GM13976 (cell line): ENCODE measurements at places on chromosomes 11 and 22.
A peak's percentile ranks its signal among the peaks of the same experiment; 100 is the strongest.

- no peak for DNase-seq
Observed at GRCh38 chr11:6200975-6201374, 2.0 kb downstream of the OR52W1 start.

GRCh38 chr22:17997456-17997855, 26.9 kb downstream of the MICAL3 start:
- DNase-seq, result no peak

- no peak for DNase-seq
Observed at GRCh38 chr11:68259122-68259959, 12.4 kb downstream of the C11orf24 start.

- DNase-seq, result no peak
Observed at GRCh38 chr22:30627471-30627870, 8.1 kb upstream of the SLC35E4 start.

GRCh38 chr11:122439866-122440810, 215.4 kb upstream of the UBASH3B start:
- DNase-seq, result no peak

DNA sequence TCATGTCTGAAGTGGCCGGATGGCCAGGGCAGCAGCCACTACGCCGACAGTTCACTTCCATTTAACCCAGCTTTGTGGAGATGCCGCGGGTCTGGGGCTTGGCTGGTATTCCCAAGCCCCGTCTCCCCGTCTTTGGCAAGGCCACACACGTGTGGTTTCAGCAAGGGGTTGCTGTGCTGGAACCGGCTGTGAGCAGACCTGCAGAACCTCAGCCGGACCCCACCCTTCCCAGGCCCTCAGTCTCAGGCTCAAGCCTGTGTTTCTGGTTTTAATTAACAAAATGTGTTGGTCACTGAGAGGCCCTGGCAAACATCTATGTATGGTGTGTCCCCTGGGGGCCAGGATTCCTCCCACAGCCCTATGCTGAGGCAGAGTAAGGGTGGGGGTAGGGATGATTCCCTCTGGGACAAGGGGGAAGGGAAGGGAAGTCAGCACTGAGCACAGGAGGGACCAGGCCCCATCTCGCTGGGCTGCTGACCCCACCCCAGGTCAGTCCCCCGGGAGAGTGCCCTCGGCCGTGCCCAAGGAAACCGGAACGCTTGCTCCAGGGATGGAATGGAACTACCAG, 9.3 kb downstream of the OSBPL5 start:
- DNase-seq, result no peak

DNA sequence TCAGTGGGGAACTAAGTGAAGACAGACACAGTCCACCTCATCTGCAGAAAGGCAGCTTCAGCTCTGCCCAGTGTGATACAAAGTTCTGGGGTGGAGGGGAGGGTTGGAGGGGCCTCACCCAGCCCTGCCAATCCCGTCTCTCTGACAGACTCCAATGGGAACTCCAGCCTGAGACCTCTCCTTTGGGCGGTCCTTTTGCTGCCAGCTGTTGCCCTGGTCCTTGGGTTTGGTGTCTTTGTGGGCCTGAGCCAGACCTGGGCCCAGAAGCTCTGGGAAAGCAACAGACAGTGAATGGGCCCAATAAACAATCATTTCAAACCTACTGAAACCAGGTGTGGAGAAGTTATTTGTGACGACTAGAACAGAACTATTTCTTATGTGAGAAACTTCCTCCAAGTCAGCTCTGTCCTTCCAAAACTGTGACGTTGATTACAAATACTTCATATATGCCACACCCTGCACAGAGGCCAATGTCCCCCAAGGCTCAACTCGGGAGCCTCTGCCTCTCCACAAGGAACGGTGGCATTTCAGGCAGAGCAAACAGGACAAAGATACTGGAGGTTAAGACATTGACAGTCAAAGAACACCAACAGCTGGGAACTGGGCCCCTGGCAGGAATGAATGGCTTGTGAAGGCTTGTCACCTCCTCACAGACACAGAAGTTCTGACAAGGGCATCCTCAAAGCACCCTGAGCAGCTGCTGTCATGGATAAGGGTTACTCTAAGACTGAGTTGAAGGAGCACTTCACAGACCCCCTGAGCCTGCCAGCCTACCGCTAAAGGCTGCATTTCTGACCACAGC, 8.2 kb downstream of the ZP1 start:
- no peak for DNase-seq

- DNase-seq, result no peak
Observed at GRCh38 chr22:30990690-30991089, 21.6 kb downstream of the TUG1 start.

- DNase-seq, result no peak
Observed at GRCh38 chr11:72673284-72673942, 809 bp downstream of the PDE2A start.

GRCh38 chr22:38273135-38273826, 471 bp upstream of the TMEM184B start:
- no peak for DNase-seq

- DNase-seq, result no peak
Observed at GRCh38 chr11:36012979-36013378, 69.1 kb downstream of the LDLRAD3 start.

- peak; percentile 45 for DNase-seq
Observed at GRCh38 chr11:117796872-117797529, at the start of gene DSCAML1. TSS of gene DSCAML1 (minus strand) at chr11:117797216. CDS start at chr11:117797079, 137 bp downstream.

DNA sequence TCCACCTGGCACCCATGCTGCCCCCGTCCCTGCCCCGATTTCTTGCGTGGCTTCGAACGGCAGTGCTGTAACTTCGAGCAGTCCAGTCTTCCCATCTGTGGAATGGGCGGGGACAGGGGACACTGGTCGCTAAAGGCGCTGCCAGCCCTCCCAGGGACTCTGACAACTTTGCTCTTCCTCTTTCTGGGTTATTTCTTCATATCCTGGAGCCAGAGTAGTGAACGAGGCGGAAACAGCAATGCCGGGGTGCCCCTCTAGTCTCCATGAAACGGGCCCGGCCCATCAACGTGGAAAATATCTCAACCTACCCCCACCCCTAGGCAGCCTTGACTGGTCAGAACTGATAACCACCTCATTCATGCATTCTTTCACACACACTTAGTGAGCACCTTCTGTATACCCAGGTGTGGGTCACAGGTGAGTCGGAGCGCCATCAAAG, 42.8 kb downstream of the TRIOBP start:
- DNase-seq, result no peak

- peak; percentile 89 for DNase-seq
Observed at GRCh38 chr11:67268081-67268961, 2.0 kb downstream of the GRK2 start.

DNA sequence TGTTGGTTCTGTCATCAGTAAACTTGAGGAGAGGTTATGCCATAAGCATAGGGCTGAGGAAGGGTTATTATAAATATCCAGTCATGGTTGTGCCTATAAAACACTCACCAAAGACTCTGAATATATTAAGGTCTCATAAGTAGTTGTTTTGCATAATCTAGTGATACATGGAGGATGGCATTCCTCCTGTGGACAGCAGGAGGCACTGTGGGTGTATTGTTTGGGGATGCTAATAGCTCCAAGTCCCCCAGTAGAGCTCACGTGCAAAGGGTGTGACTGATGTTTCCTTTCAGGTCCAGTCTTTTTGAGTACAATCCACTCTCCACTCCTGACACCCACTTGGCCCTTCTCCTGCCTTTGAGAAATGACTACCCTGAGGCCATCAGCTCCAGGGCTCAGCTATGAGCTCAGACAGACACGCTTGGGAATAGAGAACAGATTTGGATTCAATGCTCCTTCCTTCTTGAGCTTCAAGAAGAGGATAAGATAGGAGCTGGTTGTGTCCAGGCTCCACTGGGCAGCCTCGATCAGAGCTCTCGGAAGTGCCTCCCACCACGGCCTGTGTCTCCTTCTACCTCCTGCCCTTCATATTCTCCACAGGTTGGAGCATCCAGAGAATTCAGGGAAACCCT, 85.2 kb upstream of the IGLL5 start:
- no peak for DNase-seq

- DNase-seq, result no peak
Observed at GRCh38 chr11:131544591-131544990, 174.2 kb downstream of the NTM start.

DNA sequence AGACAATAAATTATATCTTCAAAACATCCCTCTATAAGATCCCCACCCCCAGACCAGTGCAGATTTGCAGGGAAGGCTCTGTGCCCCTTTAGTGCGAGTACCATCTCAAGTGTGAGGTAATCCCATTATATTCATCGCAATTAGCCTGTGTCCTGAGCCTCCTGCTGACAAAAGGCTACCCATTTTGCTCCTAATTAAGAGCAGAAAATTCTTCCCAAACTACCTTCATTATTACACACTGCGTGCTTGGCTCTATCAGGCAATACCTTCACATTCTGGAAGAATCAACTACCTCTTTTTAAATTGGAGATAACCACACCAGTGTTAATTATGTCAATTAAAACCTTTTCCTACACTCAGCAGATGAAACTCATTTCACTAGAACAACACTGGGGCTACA, 1133.4 kb upstream of the CCDC90B start:
- DNase-seq, result no peak

GRCh38 chr22:20092477-20092854, 12.4 kb downstream of the DGCR8 start:
- DNase-seq, result no peak

DNA sequence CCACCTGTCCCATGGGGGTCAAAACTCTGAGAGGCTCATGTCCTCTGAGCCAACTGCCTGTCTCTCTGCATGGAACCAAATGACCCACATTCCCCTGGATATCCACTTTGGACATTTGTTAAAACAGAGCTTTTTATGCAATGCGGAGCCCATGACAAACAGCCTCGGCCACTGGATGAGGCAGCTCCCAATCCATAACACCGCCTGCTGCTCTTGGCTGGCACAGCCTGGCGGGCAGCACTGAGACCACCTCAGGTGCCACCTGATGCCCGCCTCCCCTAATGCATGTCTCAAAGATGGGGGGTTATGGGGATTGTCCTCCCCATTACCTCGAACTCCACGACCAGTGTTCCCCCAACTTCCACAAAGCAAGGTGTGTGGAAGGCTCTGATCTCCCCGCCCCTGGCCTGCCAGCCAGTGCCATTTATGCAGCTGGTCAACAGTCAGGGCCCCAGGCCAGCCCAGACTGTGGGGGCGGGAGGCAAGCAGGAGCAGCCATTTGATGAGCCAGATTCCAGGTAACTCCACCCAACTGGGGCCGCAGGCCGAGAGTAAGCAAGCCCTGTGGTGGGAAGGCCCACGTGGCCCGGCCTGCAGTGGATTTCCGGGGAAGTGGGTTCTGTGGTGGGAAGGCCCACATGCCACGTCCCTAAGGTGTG, 84.2 kb downstream of the PHF21B start:
- no peak for DNase-seq

DNA sequence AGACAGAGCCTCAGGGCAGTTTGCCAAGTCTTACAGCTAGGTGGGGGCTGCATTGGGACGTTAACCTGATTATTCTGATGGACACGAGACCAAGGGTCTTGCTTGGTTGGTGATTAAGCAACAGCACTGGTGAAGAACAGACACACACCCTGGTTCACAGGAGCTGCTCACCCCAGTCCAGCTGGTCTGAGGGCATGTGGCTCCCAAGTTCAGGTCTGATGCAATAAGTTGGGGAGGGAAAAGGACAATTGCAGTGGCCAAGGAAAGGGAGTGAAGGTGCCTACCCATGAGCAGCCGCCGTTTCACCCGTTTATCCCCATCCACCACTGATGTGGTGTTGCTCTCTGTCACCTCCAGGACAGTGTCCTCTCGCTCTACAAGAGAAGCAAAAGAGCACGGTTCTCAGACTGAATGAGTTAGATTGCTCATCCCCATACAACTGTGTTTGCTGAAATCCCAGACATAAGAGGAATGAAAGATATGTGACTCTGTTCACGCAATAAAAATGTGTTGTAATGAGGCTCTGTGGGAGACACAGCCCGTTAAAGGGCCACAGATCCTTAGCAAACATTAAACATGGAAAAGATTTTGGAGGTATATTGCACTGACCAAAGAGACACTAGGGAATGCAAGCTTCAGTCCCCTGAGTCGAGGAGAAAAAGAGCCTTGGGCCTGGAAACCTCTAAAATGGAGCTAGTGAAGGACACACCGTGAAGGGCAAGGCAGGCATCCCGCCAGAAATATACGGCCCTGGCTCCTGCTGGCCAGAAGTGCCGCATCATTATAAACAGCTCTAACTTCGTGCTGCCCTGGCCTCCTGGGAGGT, 25.6 kb downstream of the SCUBE2 start:
- DNase-seq, result no peak

GRCh38 chr11:10752061-10752460, 1.0 kb downstream of the CTR9 start:
- DNase-seq, result no peak

DNA sequence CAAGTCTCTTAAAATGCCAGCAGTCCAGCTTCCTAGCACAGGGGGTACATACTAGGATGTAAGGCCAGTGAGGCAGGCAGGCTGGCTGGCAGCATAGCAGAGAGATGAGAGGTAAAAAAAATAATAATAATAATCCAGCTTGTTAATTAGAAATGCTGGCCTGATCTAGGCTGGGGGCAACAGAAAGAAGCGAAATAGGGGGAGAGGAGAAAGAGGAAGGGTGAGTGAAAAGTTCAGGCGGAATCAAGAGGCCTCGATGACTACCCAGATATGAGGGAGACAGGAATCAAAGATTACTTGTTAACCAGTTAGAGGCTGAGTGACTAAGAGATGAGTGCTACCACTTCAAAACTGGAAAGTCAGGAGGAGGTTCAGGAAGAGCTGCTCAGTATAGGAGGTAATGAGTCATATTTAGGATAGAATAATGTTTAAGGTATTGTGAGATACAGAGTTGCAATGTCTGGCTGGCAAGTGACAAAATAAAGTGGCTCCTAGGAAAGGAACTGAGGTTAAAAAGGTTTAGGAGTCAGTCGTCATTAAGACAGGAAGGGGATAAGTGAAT, 2.8 kb downstream of the ALKBH8 start:
- DNase-seq, result no peak

- no peak for DNase-seq
Observed at GRCh38 chr11:75355051-75355450, 3.6 kb upstream of the ARRB1 start.

GRCh38 chr11:19605520-19606371, 106.9 kb upstream of the NAV2 start:
- no peak for DNase-seq

DNA sequence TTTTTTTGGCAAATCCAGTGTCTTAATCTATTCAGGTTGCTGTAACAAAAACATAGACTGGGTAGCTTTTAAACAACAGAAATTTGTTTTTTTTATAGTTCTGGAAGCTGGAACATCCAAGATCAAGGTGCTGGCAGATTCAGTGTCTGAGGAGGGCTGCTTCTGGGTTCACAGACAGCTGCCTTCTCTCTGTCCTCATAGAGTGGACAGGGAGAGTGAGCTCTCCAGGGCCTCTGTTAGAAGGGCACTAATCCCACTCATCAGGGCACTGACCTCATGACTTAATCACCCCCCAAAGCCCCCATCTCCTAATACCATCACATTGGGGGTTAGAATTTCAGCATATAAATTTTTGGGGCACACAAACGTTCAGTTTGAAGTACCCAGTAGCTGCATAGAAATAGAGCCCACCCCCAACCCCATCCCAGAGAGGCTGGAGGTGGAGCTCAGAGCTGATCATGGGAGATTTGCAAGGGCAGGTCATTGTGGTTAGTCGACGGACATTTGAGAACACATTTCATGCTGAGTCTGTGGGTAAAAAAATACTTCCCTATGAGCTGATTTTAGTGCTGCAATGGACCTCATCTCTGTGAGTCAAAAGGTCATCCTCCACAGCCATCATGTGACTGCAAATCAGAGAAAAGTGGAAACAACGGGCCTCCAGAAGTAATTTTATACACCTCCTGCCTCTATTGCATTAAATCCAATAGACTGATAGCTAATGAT, 203.1 kb upstream of the CADM1 start:
- DNase-seq, result no peak

GRCh38 chr11:46722566-46723358, 3.7 kb downstream of the F2 start:
- no peak for DNase-seq

GRCh38 chr22:49049691-49050090, 778.0 kb downstream of the BRD1 start:
- DNase-seq, result no peak

- DNase-seq, result no peak
Observed at GRCh38 chr11:75441804-75442132, 8.8 kb upstream of the KLHL35 start.
